ENCODE measurements at places on chromosomes 2 and 18.
A peak's percentile ranks its signal among the peaks of the same experiment; 100 is the strongest.

- DNase-seq: no peak
Observed at GRCh38 chr2:5290900-5291546, 401.2 kb upstream of the SOX11 start.

GRCh38 chr18:79772865-79773696 is 24.7 kb upstream of the KCNG2 start:
- DNase-seq: peak; percentile 37

- no peak for DNase-seq
Observed at GRCh38 chr18:35027206-35027605, 14.0 kb upstream of the MAPRE2 start.

GRCh38 chr2:10124538-10125045 is 2.1 kb downstream of the RRM2 start:
- DNase-seq: no peak

DNA sequence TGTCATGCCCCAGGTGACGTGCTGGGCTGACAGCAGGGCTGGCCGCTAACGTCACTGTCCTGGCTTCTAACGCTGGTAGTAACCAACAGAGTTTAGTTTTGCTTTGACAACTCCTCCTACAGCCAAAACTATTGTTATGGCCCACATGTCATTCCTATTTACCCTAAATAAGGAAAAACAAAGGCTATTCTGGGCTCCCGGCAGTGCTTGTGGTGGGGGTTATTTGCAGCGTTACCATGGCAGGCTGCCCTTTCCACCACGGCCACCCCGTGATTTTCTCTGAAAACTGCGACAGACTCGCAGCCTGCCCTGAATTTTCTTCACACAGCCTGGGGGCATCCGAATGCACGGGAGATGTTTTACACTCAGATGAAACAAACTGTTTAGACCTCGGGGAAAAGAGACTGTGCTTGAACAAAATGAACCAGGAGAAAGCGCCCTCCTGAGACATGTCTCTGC is 115.2 kb downstream of the FAM210A start:
- DNase-seq: no peak

DNA sequence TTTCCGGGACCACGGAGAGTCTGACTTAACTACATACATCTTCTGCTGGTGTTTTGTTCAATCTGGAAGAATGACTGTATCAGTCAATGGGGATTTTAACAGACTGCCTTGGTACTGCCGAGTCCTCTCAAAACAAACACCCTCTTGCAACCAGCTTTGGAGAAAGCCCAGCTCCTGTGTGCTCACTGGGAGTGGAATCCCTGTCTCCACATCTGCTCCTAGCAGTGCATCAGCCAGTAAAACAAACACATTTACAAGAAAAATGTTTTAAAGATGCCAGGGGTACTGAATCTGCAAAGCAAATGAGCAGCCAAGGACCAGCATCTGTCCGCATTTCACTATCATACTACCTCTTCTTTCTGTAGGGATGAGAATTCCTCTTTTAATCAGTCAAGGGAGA is 23.1 kb downstream of the ICOS start:
- no peak for DNase-seq

DNA sequence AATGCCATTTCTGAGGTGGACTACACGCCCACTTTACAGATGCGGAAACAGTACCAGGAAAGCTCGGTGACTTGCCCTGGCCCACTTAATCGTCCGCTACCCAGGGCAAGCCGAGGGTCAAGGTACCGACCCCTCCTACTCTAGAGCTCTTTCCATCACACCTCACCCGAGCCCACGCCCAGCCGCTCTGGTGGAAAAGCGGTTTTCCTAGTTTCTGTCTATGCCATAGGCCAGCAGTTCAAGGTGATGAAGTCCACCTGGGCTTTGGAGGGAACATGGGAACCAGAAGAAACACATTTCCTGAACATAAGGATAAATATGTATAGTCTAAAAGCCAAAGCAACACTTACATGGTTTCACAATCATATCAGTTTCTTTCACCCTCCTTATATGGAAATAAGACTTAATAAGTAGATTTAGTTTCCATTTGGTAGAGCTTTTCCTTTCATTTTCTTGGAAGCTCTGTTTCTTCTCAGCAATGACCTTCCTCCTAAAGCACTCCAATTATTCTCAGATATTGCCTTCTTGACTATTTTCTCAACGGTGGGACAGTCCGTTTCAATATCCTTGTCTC is 567 bp downstream of the VWA3B start:
- DNase-seq: no peak

DNA sequence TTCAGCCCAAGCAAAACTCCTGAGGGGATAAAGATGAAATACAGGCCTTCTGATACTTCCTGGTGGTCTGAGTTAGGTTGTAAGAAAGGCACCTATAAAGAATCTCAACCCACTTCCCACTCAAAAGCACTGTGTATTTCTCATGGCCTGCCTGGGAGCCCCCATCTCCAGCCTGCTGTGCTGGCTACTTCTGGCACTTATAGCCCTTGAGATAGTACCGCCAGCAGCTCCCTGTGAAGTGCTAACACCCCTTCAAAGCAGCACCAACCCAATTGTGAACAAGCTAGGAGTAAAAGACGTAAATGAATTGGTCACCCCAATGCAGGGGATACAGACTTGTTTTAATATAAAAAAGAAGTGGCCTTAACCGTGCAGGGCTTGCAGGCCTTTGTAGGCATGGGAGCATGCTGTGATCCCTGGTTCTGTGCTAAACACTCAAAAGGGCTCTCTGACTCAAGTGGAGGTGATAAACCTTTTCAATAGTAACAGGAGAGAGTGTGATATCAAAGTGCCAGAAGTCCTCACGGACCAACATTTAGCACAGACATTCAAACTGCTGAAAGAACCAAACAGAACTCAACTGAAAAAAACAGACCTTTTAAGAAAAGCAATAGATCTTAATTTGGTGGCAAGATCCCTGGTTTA is 80.8 kb downstream of the RTN4 start:
- no peak for DNase-seq

All from activated effector memory CD4-positive, alpha-beta T cell treated with anti-CD3 and anti-CD28 coated beads, Interleukin-2, amount 50 U/mL, for 16 hours (primary cell).